Activated T-cell treated with anti-CD3 and anti-CD28 coated beads, Interleukin-2, amount 50 U/mL, for 72 hours (primary cell): ENCODE measurements at places on chromosomes 16 and 17. TPM values are rescaled to one million over a fixed set of nuclear protein-coding genes. Genes with fewer than 3 reads are reported as not detected.

- DNase-seq: no peak
Observed at GRCh38 chr16:5461141-5461540, 363.5 kb upstream of the EEF2KMT start.

DNA sequence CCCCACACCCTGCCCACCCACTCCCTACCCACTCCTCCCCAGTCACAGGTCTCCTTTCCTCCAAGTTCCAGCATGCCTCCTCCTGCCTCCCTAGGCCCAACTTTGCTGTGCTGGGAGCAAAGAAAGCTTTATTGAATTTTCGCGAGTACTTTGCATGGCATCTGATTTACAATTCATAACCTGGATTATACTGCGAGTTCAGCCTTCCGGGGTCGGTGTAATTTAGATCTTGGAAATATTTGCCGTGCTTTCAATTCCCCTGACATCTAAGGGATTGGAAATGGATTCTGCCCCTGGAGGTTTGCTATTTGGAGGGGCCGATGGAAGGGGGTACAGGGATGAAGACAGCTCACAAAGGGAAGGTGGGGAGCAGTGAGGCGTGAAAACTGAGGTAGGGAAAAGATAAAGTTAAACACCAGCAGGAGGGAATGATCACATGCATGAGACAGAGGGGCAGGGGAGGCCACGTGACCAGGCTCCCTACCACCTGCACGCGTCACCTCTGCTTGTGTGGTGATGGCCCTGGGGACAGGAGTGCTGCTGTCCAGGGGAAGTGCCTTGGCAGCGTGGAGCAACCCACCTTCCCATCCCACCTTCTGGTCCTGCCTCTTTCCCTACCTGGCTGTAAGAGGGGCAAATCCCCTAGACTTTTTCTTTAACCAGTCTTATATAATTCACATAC, 132.3 kb upstream of the RPL38 start:
- DNase-seq: no peak

GRCh38 chr17:4209611-4210010, 54.2 kb downstream of the ANKFY1 start:
- no peak for DNase-seq

DNA sequence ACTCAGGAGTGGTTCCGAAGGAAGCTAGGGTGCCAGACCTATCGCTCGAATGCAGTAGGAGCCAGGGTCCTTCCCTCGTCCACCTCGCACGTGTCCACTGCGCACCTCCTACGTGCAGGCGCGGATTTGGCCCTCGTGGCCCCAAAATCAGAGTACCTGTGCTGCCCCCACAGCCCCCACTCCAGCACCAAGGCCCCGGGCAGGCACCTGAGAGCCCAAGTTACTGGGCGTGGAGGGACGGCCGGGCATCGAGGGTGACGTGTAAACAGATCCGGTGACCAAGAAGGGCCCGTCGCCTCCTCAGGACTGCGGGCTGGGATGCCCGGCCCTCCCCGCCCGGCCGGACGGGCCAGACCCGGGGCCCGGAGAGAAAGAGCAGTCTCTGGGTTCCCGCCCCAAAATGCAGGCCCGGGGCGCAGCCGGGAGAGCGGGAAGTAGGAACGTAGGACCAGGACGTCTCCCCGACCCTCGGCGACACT, 492 bp downstream of the SLC25A39 start:
- DNase-seq: no peak

The CDYL2 gene
- 44.3 TPM for total RNA-seq

DNA sequence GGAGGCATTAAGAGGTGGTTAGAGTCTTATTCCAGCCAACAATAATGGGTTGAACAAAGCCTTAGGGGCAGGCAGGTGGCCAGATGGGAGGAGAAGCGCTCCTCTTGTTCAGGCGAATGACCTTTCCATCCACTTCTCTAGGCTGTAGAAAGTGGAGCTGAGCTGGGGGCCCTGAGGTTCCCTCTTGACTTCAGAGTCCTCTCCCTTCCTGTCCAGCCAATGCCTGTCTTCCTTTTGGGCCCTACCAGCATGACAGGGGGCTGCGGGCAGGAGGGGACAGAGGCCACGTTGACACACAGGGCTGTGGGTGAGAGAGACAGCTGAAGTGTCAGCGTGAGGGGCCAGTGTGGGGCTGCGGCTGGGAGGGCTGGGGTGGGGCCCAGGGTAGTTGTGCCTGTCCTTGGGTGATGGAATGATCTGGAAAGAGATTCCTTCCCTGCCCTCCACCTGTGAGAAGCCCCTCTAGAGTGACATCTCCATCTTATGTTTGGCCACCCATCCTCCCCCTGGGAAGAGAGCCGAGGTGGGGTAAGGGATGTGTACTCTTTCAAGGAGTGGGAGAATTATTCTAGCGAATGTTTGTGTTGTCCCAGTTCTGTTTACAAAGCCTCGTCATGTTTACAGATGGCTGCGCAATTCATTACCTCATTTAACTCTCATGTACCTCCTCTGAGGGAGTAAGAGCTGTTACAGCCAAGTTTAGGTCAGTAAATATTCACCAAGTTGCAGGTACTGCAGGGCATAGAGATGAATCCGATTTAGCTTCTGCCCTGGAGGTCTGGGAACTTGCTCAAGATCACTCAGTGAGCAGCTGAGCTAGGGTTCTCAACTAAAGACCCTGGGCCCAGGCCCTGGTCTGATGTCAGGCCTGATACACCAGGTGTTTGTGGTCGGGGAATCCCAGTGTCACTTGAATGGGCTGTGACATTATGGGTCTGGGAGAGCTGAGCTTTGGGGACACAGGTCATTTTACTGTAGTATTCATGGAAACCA, 3.3 kb downstream of the ERBB2 start:
- DNase-seq: no peak

- no peak for DNase-seq
Observed at GRCh38 chr16:78091419-78091818, 8.0 kb upstream of the WWOX start.

The OR1D2 gene
- not detected for total RNA-seq

DNA sequence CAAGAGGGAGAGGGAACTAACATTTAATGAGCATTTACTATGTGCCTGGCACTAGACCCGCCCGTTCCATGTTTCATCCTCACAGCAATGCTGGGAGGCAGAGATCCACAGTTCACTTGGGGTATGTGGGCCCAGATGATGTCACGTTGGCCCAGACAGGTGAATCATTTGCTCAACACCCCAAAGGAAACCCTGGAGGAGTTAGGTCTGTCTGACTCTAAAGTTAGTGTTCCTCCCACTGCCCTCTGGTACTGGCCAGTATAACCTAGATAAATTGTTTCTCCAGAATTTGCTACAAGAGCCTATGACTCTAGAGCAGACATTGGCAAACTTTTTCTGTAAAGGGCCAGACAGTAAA, 164.6 kb downstream of the VPS53 start:
- DNase-seq: no peak

DNA sequence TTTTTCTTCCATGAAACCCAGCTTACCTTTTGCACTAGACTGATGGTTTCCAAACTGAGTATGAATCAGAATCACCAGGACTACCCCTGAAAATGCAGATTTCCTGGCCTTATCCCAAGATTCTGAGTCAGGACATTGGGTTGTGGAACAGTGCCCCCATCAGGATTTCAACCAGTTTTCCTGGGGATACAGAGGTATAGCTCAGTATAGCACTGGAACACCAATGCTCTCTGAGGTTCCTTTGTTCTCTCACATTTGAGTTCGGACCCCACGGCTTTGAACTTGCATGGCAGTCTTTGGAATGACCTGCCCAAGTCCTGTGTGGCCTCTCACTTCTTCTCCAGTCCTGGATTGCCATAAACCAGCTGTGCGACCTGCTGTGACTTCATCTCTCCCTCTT, 12.8 kb upstream of the CCL8 start:
- DNase-seq: no peak

- no peak for DNase-seq
Observed at GRCh38 chr17:75909812-75910274, 5.2 kb upstream of the MRPL38 start.

- DNase-seq: no peak
Observed at GRCh38 chr17:79939755-79940458, 95.8 kb downstream of the TBC1D16 start.

GRCh38 chr16:68061396-68061795, 23.8 kb upstream of the NFATC3 start:
- DNase-seq: no peak

DNA sequence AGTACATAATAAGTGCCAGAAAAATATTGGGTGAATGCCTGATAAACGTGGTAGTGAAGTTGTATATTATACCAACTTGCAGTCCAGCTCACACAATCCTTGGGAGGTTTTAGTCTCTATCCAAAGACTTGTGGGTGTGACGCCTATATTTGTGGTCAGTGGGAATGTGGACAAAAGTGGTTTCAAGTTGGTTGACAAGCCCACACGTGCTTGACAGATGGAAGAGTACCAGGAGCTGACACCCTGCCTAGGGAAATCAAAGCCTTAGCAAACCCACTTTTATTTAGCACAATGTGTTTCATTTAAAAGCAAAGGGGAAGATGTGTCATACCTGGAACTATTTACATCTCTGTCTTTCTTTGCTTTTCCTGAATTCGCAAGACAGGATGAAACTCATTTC, 79.0 kb downstream of the CA10 start:
- DNase-seq: no peak

GRCh38 chr16:11151156-11151884, 104.7 kb downstream of the SOCS1 start:
- DNase-seq: no peak

DNA sequence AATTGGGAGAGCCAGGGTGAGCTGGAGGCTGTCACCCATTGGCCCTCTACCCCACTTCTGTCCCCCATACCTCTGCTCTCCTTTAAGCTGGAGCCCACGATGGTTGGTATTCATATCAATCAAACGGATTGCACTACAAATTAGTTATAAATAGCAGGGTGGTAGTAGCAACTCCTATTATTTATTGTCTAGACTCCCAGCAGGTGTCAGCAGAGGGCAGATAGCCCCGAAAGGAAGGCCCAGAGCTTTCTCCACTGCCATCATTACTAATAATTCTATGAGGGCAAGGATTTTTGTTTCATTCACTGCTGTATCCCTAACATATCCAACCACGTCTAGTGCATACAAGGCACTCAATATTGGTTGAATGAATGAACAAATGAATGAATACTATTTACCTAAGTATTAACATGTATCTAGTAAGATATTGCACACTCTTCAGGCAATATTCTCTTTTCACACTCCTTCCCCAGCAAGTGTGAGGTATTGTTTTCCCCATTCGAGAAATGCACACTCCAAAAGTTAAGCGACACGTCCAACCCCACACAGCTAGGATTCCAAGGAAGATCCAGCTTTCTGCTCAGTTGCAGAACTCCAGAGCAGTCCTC, 6.3 kb downstream of the C17orf50 start:
- DNase-seq: no peak

DNA sequence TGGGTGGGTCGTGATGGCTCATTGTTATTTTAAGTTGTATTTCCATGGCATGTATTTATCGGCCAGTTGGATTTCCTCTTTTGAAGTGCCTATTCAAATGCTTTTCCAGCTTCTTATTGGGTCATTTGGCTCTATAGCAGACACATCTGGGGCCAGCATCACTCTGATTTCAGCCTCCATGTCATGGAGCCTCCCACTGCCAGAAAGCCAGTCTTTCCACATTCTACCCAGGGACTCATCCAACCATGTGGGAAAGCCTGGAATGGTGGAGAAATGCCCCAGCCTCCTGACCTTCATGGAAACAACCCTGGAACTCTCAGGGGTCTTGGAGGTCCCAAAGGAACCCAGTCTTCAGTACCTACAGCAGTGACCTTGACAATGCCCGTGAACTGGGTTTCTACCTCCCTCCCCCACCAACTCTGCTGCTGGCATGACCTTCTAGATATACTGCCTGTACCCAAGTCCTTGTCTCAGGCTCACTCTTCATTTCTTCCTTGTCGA, 33.8 kb upstream of the ADGRG1 start:
- DNase-seq: no peak

The EEF2KMT gene
- total RNA-seq: 8.4 TPM

The FDXR gene
- 79.7 TPM for total RNA-seq

- DNase-seq: peak; percentile 27
Observed at GRCh38 chr16:66342294-66342900, 24.1 kb upstream of the CDH5 start.

DNA sequence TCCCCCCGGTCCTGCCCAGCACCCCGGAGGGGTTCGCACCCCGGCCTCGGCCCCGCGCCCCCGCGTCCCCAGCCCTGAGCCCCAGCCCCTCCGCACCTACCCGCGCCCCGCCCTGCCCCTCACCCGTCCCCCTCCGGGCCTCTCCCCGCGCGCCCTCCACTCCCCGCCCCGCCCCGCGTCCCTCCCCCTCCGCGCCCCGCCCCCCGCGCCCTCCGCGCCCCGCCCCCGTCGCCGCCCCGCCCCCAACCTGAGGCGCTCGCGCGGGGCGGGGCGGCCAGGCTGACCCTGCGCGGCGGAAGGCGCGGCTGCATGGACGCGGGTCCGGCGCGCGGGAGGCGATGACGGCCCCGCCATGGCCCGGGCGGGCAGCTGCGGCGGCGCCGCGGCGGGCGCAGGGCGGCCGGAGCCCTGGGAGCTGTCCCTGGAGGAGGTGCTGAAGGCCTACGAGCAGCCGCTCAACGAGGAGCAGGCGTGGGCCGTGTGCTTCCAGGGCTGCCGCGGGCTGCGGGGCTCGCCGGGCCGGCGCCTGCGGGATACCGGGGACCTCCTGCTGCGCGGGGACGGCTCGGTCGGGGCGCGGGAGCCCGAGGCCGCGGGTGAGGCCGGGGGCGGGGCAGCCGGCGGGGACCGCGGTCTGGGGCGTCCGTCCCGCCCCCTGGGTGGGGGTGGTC, at the start of gene SPIRE2:
TSS of gene SPIRE2 (plus strand) at position 277 of the 671 bp plus-strand sequence. CDS start at position 353, 76 bp downstream.
- DNase-seq: peak; percentile 85

DNA sequence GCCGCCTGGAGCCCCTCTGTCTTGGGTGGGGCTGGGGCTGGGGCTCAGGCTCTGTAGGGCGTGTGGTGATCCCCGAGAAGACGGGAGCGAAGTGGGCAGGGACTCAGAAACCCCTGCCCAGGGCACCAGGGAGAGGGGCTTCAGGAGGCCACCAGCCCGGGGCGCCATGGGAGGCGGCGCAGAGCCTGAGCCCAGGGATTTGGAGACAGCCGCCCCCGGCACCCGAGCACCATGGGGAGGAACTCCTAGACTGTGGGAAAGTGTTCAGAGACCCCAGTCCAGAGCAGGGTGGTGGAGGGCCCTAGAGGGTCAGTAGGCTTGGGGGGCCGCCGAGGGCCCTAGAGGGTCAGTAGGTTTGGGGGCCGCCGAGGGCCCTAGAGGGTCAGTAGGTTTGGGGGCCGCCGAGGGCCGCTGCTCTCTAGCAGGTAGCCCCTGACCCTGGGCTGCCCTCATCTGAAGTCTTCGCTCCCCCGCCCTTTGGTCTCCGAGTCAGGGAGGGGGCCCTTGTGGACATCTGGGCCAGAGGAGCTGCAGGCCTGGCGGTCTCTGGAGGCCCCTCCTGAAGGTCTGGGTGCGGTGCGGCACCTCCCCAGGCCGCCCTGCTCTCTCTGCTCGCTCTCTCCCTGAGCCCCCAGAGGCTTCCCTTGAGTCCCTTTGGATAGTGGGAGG, 734 bp downstream of the ARHGDIG start:
- DNase-seq: no peak

DNA sequence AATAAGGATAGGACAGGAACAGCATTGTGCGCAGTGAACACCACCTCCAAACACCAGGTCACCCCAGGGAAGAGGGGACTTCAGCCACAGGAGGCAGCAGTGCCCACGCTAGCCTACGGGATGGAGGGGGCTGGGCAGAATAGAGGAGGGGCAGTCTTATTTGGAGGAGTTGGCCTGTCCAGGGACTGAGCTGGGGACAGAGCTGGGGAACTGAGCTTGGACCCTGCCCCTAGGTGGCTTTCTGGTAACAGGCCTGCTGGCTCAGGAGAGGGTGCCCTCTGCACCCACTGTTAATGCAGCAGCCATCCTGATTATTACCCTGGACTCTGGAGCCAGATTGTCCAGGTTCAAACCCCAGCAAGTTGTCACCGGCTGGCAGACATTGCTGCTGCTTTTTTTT, 9.3 kb downstream of the CCDC102A start:
- no peak for DNase-seq
